Myocyte (in vitro differentiated cells): ENCODE measurements at places on chromosomes 3 and 15.

- DNase-seq, result no peak
These were observed 34.5 kb downstream of the PSTPIP1 start for GRCh38 chr15:77029166-77030047.

DNA sequence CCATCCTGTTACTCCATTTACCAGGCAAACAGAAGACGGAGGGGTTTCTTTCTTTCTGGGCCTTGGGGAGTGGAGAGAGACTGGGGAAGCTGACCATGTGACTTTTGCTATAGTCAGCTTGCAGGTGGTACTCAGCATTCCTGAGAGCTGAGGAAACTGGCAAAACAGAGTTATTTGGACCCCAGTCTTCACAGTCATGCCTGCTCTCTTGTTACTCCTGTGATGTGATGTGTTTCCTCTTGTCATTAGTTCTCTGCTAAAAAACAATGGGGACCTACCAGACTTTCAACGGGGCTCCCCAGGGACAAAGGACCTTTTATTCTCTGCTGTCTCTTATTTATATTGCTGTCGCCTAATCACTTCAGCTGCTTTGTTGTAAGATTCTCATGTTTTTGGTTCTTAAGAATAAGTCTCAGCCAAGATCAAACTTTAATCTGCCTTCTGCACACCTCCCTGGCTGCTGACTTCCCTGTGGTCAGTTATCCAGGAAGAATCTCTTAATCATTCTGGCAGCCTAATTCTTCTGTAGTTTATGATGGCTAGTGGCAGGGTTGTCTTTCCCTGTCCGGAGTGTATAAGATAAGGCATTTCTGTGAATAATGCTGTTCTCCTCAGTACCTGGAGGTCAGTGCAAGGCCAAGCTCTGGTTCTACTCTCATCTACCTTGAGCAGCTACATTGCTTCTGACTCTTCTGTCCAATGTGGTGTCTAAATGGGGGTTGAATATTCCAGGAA, 8.8 kb downstream of the STARD9 start:
- no peak for DNase-seq

DNA sequence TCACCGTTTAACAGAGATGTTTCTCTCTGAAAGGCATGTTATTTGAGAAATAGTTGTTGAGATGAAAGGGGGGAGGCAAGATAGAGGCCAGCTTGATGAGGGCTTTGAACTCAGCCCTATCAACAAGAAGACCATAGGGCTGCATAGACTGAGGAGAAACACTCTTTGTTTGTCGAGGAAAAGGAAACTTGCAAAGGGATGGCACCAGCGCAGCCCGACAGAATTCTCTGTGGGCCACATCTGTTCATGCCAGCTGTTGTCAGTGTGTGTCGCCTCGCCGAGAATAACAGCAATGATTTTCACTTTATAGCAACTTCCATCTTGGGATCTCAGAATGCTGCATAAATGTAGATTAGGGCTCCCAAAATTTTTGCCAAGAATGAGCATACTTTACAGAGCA, 478.3 kb upstream of the TPRG1 start:
- DNase-seq, result no peak

DNA sequence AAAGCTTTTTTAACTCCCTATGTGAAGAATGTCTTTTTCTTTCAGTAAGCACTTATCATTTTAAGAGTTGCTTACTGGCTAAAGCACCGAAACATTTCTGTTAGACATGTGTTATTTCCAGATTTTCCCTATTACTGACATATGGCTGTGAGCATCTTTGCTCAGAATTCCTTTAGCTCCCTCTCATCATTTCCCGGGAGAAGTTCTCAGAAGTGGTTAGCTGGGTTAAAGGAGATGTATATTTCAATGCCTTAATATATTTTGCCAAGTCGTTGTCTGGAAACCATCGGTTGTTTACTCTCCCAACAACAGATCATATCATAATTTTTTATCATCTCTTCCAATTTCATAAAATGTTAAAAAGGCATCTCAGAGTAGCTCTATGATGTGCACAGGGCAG, 396.5 kb downstream of the OCA2 start:
- DNase-seq, result no peak

GRCh38 chr15:36130641-36131310, 448.6 kb upstream of the CDIN1 start:
- no peak for DNase-seq

DNA sequence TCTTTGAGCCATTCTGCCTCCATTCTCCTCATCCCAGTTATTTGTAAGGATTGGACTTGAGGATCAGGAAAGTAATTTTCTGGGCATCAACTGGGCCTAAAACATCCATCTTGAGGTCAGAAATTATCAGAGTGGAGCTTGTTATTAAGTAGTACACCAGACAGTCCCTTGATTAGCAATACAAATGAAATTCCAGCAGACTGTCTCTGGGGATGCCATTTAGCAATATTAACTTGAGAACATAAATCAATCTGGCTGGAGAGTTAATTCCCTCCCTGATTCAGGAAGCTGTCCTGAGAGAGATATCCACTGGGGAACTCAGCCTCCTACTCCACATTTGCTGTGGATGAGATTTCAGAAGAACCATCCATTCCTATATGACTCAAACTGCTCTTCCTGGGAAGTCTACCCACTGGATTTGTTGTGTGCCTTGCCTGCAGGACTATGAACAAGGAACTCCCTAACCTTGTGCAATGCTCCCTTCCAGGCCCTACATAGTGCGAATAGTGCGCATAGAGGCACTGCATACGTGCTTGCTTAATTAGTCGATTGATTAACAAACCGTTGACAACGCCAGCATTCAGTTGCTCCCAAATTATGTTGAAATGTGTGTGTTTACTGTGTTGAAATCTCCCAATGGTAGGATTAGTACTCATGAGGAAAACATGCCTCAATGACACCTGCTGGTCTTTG, 36.1 kb upstream of the MTMR14 start:
- no peak for DNase-seq

DNA sequence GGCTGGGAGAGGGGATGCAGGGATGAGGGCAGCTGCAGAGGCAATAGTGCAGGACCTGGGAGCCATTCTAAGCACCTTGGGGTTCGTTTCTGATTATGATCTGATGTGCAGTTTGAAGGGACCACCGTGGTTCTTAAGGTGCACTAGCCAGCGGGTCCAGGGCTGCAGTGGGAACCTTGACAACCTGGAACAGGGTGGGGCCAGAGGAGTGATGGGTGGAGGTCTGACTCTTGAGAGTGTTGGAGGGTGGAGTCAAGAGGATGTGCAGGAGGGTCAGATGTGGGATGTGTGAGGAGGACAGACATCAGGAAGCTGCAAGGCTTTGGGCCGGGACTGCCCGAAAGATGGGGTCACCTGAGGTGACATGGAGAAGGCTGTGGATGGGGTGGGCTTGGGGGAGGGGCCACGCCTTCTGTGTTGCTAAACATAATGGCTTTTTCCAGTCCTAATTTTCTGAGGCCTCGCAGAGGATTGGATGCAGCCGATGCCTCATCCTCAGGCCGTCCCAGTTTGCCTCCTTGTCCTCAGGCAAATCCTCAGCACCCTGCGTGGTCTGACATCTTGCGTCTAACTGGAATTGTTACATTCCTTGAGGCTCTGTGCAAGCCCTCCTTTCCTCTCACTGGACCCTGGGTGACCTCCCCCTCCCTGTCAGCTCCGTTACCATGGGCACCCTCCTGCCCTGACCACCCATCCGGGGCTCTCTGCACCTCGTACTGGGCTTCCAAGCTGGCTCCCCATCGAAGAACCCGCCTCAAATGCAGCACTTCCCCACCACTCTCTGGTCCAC, 61.4 kb upstream of the TRPM1 start:
- DNase-seq, result no peak

DNA sequence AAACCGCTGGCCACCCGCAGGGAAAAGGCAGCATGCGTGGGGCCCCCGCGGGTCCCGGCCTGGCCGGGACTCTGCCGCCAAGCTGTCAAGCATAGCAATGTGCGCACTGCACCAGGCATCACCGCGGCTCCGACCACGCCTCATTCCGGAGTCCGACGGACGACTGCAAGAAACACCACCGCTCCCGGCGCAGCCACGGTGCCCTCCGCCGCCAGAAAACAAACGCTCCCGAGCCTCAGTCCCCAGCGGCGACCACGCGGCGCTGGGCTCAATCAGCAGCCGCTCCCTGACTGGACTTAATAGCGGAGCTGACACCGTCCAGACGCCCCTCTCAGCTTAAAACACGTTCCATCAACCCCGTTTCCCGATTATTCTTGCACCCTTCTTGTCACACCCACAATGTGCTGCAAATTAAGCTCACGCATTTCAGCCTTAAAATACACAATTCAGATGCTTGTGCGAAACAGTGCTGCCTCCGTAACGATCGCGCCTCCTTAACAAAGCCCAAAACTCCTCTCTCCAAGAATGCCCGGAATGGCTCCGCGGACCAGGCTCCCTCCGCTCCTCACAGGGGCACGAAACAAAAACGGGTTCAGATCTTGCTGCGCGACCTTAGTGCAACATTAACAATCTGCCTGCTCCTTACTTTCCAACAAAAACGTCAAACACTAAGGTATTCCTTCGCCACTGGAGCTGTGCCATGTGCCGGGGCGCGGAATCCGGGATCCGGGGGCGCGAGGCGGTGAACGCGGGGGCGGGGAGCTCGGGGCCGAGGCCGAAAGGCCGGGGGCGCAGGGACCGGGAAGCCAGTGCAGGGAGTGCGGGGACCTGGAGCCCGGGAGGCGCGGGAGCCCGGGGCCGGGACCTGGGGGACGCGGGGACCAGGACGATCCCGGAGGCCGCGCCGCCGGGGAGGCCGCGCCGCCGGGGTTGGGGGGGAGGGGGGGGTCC, 655 bp downstream of the CYFIP1 start:
- peak; percentile 69 for DNase-seq

- no peak for DNase-seq
These were observed 19.3 kb upstream of the NRROS start for GRCh38 chr3:196620161-196620604.

DNA sequence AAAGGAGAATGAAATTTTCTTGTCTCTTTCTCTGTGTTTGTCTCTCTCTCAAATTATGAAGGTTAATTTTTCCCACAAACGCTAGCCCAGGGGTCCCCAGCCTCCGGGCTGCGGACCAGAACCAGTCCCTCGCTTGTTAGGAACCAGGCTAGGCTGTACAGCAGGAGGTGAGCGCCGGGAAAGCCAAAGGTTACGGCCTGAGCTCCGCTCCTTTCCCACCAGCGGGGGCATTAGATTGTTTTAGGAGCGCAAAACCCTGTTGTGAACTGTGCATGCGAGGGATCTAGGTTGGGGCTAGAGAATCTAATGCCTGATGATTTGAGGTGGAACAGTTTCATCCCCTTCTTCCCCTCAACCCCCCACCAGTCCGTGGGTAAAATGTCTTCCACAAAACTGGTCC, 74.7 kb upstream of the ZNF385D start:
- DNase-seq, result no peak

DNA sequence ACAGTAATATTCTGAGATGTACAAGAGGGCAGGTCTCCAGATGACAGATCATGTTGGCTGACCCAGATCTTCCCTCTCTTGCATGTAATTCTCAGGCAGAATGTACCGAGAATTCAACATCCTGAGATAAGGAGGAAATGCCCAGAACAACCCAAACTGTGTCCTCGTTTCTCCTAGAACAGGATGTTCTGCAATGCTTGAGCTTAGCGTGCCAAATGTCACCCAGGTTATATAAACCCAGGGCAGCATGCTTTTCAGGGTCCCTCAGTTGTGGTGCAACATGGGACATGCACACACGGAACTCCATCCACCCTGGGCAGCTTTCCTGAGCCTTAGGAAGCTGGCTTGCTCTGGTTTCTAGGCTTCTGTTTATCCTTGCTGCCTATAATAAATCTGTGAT, 102.1 kb upstream of the CMC1 start:
- DNase-seq, result no peak

DNA sequence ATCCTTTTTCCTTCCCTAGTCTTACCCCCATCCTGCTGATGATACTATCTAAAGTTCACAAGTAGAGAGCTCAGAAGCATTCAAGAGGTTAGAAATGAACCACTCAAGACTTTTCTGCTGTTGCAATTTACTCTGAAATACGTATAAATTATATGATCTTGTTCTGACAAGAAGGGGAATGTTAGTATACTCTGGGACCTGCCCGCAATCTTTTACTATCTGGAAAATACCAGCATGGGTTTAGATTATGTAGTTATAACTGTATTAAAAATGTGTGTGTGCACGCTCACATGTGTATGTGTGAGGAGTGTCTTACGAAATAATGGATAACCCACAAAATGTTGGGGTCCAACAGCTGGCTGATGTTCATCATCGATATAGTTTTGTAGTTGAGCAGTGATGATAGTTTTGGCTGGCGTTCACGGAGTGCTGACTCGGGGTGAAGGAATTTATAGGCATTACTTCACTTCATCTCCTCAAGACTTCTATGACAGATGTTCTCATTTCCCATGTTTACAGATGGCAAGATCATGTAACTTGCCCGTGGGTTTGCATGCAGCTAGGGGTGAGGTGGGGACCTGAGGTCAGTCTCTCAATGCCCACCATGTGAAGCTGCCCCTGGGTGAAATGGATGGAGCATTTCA, 297.5 kb upstream of the LYSMD4 start:
- DNase-seq, result peak; percentile 35

DNA sequence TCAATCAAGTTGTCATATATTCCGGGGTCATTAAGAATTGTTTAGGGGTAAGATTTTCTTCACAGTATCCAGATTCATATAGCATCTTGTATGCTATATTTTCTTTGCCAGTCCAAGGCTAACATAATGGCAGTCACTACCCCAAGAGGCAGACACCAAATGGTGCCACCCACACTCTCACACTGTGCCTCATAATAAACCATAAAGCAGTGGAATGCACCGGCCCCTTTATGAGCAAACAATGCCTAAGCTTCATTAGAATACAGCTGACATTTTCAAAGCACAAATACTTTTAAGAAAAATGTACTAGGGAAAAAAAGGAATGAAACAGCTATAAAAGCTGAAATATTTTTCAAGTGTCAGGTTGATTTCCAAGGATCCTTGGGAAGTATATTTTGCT, 121.6 kb downstream of the TFDP2 start:
- peak; percentile 65 for DNase-seq

- no peak for DNase-seq
These were observed 424 bp downstream of the EAF2 start for GRCh38 chr3:121835465-121835801.

DNA sequence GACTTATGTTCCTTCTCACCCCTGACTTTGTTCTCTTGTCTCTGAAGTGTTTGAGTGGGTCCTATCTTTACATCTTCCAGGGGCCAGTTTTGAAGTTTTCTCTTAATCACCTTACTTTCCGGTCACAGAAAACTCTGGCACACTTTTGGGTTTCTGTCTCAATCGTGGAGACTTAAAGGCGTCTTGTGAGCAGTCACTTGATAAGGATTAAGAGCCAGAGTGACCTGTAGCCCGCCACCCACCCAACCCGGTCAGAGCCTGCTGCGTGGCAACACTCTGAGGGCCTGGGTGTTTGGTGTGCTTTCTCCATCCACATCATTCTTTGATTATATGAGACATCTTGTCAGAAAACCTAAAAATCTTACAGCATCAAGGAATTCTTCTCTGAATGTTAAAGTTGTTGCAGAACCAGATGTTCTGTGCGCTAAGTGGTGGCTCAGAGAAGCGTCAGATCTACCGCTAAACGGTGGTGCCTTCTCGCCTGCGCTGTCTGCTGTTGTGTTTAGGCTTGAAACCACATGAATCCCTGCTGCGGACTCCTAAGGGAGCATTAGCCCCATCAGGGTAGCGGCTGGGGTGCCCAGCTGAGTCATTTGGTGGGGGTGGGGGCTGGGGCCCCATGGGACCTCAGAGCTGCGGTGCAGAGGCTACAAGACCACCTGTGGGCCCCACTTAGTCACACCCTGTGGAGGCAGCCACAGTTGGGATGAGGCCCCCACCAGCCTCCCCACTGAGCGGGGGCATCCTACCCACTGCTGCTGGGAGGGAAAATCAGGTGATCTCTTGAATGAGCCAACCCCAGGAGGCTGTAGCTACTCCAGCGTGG, 158.7 kb upstream of the BHLHE40 start:
- DNase-seq, result no peak

GRCh38 chr3:124397088-124397487, 333.2 kb upstream of the UMPS start:
- DNase-seq, result no peak
